ENCODE measurements at places on chromosomes 2 and 18.

DNA sequence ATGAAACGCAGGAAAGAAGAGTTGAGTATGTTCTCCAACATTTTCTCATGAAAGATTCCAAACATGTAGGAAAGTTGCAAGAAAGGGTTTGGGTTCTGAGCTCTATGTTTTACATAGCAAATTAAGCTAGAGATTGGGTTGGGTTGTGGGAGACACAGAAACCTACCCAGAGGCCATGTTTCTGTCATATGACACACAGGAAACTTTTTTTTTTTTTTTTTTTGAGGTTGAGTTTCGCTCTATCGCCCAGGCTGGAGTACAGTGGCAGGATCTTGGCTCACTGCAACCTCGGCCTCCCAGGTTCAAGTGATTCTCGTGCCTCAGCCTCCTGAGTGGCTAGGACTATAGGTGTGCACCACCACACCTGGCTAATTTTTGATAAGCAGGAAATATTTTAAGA lies 57.6 kb downstream of the DOCK10 start:
- no peaks in the 10 kb centered on the region for H3K36me3 ChIP-seq
- H3K4me3 ChIP-seq = no peak overlapping the region
- no peaks in the 10 kb centered on the region for H3K4me1 ChIP-seq
- H3K27ac ChIP-seq = no peak overlapping the region
- DNase-seq = no peak

- no peak overlapping the region for H3K27ac ChIP-seq
- H3K4me3 ChIP-seq = no peak overlapping the region
- no peaks in the 10 kb centered on the region for H3K27me3 ChIP-seq
- no peaks in the 10 kb centered on the region for H3K4me1 ChIP-seq
These were observed 465.6 kb upstream of the POU3F3 start for GRCh38 chr2:104388296-104388695.

DNA sequence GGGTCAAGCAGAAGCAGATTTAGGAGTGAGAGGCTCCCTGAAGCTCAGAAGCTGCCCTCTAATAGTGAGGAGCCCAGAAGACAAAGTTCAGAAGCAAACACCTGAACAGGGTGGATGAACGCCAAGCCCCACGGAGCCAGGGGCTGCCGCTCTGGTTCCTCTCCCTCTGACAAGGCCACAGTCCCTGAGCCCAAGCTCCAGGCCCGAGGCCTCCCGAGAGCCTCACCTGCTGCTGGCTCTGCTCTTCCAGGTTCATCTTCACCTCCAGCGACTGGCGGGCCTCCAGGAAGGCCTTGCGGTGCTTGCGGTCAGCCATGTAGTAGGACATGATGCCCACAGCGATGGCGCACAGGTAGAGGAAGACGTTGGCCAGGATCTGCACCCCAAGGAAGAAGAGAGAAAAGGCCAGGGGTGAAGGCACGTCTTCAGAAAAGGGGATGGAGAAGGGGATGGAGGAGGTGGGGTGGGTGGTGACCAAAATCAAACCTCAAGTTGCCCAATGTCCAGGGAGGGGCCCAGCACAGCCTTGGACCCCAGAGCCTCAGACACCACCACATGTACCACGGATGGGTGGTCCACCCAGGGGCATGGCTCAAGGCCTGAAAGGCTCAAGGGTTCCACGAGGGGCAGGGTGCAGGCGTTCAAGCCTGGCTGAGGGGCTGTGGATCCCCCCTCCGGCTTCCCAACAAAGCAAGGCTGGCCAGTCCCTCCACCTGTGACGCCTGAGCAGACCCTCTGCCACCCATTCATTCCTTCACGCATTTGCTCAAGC lies 47.5 kb downstream of the ADCY3 start:
- no peaks in the 10 kb centered on the region for H3K36me3 ChIP-seq
- H3K27ac ChIP-seq = no peak overlapping the region
- no peak overlapping the region for H3K4me3 ChIP-seq
- H3K4me1 ChIP-seq = no peaks in the 10 kb centered on the region

DNA sequence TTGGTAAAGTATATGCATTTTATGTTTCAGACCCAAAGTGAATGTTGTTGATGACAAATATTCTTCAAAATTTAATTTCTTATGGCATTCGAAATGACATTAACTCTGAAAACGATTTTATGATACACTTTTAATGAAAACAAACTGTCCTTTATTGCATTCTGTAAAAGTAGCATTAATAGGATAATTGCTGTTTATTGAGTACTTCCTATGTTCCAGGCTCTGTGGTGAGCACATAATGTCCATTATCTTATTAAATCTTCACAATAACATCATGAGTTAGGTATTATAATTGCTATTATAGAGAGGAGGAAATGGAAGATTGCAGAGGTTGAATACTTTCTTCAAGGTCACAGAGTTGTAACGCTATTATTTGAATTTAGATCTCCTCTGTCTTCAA lies 638.0 kb downstream of the LRP1B start:
- DNase-seq = no peak
- no peak overlapping the region for H3K27ac ChIP-seq
- no peaks in the 10 kb centered on the region for H3K4me1 ChIP-seq
- no peaks in the 10 kb centered on the region for H3K27me3 ChIP-seq
- no peak overlapping the region for H3K4me3 ChIP-seq
- no peaks in the 10 kb centered on the region for H3K36me3 ChIP-seq

- no peaks in the 10 kb centered on the region for H3K4me1 ChIP-seq
- no peaks in the 10 kb centered on the region for H3K27me3 ChIP-seq
- no peak overlapping the region for H3K4me3 ChIP-seq
- no peak for DNase-seq
- no peak overlapping the region for H3K27ac ChIP-seq
These were observed 184.9 kb downstream of the AFF3 start for GRCh38 chr2:99957332-99958133.

DNA sequence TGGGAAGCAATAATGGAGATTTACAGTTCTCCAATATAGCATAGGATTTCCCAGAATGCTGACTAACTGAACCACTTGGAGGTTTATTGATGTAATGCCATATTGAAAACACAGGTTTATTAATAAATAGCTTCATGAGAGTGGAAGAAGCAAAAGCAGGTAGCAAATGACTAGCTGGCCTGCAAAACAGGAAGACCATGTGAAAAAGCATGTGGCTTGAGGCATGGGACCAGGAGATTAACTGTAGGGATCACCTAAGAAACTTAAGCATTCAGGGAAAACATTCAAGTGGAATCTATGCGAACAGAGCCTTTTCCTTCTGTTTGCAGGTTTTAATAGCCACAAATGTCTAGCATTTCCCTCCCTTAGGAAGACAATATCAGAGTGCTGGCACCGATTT lies 679.7 kb downstream of the ZEB2 start:
- no peaks in the 10 kb centered on the region for H3K27me3 ChIP-seq
- no peak overlapping the region for H3K27ac ChIP-seq
- no peaks in the 10 kb centered on the region for H3K4me1 ChIP-seq
- no peak for DNase-seq
- no peaks in the 10 kb centered on the region for H3K36me3 ChIP-seq

DNA sequence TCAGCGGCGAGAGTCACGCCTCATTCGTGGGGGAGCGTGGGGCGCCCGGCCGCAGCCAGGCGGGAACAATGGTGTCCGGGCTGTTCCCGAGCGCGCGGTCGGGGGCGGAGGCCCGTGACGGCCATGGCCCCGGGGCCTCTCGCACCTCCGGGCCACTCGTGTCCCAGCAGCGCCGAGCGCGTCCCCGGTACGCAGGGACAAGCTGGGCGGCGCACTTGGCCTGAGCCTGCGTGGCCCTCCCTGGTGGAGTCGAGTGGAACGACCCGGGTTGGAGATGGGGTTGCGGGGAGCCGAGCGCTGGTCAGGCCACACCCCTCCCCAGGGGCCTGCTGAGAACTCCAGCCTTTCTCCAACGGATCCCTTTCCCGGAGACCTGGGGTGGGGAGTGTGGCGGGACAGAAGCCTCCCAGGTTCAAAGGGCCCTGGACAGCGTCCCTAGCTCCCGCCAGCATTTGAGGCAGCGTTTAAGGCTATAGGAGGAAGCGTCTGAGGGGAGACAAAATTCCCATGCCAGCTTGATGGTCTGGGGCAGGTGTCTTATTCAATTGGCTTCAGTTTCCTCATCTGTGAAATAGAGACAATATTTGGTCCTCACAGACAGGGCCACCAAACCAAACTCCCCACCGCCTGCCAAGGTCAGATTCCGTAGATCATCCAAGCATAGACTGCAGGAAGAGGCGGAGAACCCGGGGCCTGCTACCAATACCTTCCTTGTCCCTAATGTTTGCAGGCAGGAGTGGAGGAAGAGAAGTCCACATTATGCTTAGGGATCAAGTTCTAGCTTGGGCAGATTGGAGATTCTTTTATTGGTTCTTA lies 553 bp downstream of the CNDP2 start:
- H3K4me1 ChIP-seq = peaks cover 36% of the 10 kb centered on the region
- no peaks in the 10 kb centered on the region for H3K27me3 ChIP-seq
- peak overlapping the region; percentile 96 for H3K27ac ChIP-seq
- DNase-seq = peak; percentile 77
- H3K4me3 ChIP-seq = peak overlapping the region; percentile 83
- no peaks in the 10 kb centered on the region for H3K36me3 ChIP-seq

DNA sequence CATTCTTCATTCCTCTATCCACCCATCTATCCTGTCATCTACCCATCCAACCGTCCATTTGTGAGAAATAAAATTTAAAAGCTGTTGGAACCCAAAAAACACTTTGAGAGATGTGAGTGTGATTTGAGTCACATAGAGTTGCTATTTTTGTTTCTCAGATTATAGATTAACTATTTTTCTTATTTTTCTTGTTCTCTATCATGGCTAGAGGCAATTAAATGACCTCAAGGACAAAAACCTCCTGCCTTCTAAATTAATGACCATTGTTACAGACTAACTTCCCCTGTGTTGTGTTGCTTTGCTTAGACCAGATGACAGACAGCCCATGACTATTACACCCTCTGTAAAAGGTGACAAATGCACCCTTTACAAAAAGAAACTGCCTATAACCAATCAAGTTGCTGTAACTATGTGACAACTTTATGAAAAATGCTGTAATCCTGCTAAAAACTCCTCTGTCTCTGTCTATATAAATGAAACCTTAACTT lies 207.9 kb upstream of the CXCR4 start:
- H3K36me3 ChIP-seq = no peaks in the 10 kb centered on the region
- H3K4me1 ChIP-seq = no peaks in the 10 kb centered on the region
- H3K4me3 ChIP-seq = no peak overlapping the region
- no peak for DNase-seq
- H3K27ac ChIP-seq = no peak overlapping the region

DNA sequence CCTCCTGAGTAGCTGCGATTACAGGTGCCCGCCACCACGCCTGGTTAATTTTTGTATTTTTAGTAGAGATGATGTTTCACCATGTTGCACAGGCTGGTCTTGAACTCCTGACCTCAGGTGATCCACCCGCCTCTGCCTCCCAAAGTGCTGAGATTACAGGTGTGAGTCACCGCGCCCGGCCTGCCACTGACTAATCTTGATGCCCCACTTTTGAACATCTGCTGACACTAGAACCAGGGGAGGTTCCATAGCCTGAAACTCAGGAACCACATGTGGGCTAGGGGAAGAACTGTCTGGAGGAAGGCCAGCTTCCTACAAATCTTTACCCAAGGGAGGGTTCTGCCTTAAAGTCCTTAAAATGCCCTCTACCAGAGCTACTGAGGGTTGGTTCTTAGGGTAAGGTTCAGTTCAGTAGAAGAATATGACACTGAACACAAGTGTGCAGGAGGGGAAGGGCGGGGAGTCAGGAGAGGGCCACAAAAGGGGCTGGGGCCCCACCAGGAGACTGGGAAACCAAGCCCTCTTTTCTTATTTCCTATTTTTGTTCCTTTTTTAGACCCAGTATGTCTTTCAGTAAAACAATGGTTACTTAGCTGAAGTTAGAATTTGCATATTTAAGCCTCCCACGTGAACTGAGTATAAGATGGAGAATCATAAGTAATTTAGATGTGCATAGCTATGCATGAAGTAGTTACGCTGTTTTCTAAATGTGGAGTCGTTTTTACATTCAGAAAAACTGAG lies 6.3 kb upstream of the RAB31 start:
- H3K27ac ChIP-seq = no peak overlapping the region
- H3K4me1 ChIP-seq = no peaks in the 10 kb centered on the region
- DNase-seq = peak; percentile 35
- no peaks in the 10 kb centered on the region for H3K27me3 ChIP-seq
- H3K4me3 ChIP-seq = no peak overlapping the region

DNA sequence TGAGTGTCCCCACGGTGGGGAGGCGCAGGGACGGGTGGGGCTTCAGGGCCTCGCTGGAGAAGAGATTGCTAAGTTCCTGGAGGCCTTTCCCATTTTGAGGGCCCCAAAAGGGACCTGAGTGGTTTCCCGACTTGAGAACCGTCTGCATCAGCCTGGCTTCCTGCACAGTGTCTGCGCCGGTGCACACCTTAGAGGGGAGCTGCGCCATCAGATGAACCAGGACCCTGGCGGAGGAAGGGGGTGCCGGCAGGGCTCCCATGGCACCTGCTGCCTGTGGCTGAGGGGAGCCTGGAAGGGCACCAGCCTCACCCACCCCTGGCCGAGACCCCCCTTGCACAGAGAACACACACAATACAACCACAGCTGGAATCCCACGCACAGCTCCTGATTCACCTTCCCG lies 465.1 kb upstream of the MYT1L start:
- H3K4me3 ChIP-seq = no peak overlapping the region
- H3K27me3 ChIP-seq = no peaks in the 10 kb centered on the region
- no peak overlapping the region for H3K27ac ChIP-seq
- H3K4me1 ChIP-seq = no peaks in the 10 kb centered on the region
- no peak for DNase-seq

- H3K27me3 ChIP-seq = no peaks in the 10 kb centered on the region
- no peak overlapping the region for H3K27ac ChIP-seq
- H3K4me3 ChIP-seq = no peak overlapping the region
- no peaks in the 10 kb centered on the region for H3K4me1 ChIP-seq
These were observed 289.4 kb downstream of the ALK start for GRCh38 chr2:29632018-29632417.

GRCh38 chr2:9416267-9416961 lies 6.9 kb downstream of the ITGB1BP1 start:
- peaks cover 8% of the 10 kb centered on the region for H3K36me3 ChIP-seq
- H3K4me1 ChIP-seq = no peaks in the 10 kb centered on the region
- H3K4me3 ChIP-seq = no peak overlapping the region

DNA sequence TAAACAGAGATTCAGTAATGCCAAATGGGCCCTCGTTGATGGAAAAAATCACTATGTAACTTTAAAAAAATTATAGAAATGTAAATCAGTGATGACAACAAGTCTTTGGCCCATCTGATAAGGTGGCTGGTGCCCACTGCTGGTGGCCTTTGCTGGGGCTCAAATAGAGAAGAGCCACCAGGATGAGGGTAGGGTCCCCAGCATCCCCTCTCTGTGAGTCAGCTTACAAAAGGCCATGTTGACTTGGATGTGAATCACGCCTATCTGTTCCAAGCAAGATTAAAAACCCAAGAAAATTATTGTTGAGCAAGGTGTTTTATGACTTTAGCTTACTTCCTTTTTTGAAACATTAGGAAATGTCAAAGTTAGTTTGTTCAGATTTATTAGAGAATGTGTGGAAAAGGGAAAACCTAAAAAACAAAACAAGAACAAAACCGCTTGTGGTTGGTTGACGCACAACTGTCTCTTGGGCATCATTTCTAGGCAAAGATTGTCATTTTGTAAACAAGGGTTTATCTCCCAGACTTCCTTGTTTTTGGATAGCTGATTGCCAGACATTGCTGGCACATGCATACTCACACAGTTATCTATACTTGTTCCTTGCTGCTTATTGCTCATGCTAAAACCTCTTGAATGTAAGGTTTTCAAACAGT lies 53.7 kb upstream of the ZNF396 start:
- H3K27me3 ChIP-seq = no peaks in the 10 kb centered on the region
- H3K27ac ChIP-seq = no peak overlapping the region
- DNase-seq = no peak
- H3K36me3 ChIP-seq = no peaks in the 10 kb centered on the region
- no peak overlapping the region for H3K4me3 ChIP-seq
- no peaks in the 10 kb centered on the region for H3K4me1 ChIP-seq
